Stimulated activated CD8-positive, alpha-beta memory T cell treated with anti-CD3 and anti-CD28 coated beads, Interleukin-7, amount 100 ng/mL, for 1 hour (primary cell): ENCODE measurements at places on chromosomes 4 and X.

DNA sequence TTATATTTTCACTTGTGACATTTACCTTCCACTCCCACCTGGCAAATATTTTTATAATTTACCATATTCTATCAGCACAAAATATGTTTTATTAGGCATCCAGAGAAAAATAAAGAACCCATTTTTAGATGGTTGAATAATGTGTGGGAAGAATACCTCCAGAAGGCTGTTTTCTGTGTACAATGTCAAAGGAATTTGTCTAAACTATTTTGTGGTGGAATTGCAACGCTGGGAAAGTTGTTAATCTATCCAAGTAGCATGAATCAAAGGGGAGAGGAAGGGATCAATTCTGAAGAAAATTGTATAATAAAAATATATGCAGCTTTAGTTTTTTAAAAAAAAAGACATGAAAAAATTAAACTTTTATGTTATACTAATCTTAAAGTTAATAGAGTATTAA, 706.5 kb downstream of the FSTL5 start:
- DNase-seq, result no peak

- DNase-seq, result no peak
These were observed 201.9 kb upstream of the BCOR start for GRCh38 chrX:40299641-40300046.

DNA sequence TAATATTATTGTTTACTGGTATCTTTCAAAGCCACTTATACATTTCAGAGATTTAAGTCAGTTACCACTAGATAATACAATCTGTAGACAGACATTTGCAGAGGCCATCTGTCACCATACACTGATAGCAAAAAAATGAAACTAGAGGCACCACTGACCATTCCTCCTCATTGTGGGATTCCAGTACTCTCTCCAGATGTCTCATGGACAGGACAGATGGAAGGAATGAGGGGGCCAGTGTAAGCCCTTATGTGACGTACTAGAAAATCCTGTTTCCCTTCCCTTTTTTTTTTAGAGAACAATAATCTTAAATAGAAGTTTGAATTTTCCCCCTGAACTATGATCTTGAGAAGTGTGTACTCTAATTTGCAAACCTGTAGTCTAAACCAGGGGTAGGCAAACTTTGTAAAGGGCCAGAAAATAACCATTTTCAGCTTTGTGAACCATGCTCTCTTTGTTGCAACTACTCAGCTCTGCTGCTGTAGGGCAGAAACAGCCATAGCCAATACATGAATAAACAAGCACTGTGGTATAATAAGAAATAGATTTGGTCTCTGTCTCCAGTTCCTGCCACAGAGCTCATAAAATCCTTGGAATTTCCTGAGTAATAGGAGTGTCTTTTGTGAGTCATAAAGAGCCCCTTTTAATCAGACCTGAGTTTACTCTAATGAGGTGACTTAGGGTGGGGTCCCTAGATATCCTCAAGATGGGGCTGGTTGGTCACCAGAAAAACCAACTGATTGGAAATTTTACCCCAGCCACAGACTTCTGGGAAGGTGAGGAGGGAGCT, 90.4 kb downstream of the MOSPD2 start:
- no peak for DNase-seq

DNA sequence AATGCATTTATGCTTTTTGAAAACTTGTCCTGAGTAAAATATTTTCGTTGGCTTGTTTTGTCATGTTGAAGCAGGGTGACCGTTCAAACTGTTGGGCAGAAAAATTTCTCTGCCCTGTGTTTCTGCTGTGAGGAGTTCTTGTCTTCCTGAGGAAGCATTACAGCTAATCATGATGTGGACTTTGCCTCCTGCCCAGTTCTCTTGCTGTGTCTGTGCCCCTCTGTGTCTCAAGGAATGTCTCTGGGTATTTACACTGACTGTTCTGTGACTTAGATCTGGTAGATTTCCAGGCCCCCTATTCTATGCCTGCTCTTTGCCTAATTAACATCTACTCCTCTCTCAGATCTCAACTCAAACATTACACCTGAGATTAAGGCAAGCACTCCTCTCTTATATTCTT, 30.4 kb upstream of the RPL34 start:
- DNase-seq, result no peak

DNA sequence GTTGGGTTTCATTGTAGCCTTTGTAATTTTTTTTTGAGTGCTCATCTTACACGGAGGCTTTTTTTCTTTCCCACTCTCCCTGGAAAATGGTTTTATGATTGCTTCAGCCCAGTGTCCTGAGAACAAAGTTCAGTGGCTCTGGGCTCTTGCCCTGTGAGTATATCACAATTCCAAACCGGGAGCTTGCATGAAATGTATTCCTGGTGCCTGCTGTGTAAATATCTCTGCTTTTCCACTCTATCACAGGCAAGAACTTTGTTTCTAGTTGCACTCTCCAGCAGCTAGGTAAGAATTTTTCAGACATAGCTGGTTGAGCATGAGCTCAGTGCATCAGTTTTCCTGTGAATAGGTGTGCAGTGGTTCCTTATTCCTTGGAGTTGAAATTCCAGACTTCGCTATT, 60.8 kb downstream of the SUPT20HL2 start:
- no peak for DNase-seq

DNA sequence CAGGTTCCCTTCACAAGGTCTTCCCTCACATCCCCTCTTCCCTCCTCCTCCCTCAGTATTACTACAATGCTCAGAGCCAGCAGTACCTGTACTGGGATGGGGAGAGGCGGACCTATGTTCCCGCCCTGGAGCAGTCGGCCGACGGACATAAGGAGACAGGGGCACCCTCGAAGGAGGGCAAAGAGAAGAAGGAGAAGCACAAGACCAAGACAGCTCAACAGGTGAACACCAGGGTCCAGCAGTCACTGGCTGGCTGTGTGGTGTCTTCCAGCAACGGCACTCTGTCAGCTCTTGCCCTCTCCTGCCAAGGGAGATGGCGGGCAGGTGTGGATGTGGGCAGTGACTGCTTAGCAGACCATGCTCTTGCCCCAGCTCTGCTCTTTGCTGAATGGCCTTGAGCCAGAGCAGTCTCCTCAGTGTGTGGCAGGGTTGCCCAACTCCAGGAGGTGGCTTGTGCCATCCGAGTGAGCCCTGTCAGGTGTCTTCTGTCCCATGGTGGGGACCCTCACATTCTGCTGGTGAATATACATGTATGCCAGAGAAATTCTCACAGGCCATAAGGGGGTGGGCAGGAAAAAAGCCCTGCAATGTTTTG, 11.4 kb upstream of the UBA1 start:
- DNase-seq, result no peak

- no peak for DNase-seq
These were observed 48.2 kb downstream of the EVC2 start for GRCh38 chr4:5660185-5660584.

DNA sequence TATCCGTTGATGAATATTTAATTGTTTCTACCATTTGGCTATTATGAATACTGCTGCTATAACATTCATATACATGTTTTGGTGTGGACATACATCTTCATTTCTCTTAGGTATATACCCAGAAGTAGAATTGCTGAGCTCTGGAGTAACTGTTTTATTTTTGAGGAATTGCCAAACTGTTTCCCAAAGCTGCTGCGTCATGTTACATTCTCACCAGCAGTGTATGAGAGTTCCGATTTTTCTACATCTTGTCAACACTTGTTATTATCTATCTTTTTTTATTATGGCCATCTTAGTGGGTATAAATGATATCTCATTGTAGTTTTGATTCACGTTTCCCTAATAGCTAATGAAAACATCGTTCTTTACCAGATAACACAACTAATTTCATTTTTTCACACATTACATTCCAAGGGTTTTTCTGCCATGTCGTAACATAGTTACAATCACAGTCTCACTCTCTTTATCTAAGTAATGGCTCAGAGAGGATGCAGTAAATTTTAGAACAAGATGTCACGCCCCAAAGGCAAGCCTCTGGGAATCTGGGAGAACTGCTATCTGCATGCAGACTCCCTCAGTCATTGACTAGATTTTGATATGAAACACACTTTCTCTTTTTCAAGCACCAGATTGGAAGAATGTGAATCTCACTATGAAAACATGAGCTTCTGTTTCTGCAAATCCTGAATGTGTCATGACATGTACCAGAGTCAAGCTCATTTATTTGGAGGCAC, 10.3 kb downstream of the ARHGAP6 start:
- DNase-seq, result no peak

DNA sequence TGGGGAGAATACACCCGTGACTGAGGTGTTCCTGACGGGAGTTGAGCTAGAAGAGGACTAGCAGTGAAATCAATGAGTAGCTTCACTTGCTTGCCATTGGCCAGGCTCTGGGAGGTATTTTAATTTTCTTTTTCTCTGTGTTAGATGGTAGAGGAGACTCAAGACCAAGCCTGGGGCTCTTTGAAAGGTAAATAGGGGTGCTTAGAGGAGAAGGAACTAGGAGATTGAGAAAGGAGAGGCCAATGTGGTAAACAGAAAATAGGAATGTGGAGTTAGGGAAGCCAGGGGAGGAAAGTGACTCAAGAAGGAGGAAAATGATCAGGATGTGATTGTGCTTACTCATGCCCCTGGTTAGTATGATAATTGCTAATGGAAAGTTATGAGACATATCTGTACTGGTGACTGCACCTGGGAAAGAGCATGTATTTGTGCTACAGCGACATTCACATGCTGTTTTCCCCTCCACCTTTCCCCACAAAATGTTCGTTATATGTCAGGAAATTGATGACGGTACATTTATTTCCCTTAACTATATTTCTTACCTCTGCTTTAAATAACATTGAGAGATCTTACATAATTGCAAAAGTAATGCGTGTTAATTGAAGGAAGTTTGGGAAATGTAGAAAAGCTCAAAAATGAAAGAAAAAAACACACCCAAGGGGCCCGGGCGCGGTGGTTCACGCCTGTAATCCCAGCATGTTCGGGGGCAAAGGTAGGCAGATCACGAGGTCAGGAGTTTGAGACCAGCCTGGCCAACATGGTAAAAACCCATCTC, 16.9 kb upstream of the LRBA start:
- no peak for DNase-seq

- DNase-seq, result no peak
These were observed 339.0 kb upstream of the BOD1L1 start for GRCh38 chr4:13966231-13967195.

DNA sequence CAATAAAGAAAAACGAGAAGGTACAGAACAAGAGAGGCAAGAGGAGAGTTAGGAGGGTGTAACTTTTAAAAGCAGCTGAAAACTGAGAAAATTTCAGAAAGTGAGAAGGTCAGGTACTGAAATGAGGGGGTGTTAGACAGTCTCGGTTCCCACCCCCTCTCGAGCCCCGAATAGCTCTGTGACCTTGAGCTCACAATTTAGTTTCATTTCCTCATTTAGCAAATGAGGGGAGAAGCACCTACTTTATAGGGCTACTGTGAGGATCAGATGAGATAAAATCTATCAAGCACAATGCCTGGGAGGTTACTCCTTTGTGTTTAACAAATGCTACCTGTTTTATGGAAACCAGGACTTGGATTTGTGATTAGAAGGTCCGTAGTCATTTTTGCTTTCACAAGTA, 4.9 kb downstream of the UGT8 start:
- no peak for DNase-seq

- no peak for DNase-seq
These were observed 19.1 kb downstream of the GALNT7 start for GRCh38 chr4:173187732-173188131.

GRCh38 chrX:38166478-38167083, 54.1 kb downstream of the SRPX start:
- DNase-seq, result no peak

DNA sequence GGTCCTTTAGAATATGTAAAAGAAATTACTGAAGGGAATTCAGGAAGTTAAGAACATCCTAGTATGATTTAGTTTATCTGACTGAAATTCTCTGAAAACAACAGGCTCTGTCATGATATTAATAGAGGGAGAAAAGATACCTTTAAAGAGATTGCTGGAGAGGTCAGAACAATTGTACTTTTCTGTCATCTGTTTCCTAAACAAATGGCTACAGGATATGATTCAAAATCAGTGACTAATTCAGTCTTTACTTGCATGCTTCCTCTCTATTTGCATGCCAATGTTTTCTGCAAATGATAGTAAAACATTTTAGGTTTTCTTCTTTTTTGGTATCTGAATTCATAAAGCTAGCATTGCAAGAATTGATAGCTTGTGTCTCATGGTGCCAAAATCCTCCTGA, 616.7 kb upstream of the PCDH7 start:
- DNase-seq, result no peak

DNA sequence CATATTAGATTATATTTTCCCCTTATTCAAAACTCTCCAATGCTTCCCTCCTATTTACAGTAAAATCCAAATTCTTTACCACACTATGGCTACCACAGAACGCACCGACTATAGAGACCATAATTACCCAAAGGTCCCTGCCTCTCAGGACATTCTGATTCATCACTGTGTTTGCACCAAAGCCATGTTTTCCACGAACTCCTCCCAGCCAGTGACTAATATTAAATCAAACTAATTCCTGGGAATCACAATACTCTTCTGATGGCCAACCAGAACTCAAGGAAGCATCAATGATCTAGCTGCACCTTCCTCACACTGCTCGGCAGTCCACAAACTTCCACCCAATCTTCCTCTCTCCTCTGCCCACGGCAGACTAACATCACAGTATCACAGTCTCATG, 24.2 kb upstream of the EDNRA start:
- DNase-seq, result no peak

DNA sequence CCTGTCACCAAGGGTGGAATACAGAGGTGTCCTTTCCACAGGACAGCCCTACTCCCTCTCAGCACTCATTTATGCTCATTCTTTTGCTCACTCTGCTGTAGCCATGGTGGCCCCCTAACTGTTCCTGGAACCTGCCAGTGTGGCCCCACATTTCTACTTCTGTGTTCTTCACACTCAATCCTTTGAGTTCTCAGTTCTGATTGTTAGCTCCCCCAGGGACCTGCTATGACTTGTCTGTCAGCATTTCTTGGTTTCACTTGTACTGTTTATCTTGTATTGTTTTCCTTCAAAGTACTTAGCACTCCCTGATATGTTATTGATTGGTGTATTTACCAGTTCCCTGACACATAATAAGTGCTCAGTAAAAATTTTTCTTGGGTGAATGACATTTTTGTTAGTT, 14.9 kb downstream of the VBP1 start:
- DNase-seq, result no peak

DNA sequence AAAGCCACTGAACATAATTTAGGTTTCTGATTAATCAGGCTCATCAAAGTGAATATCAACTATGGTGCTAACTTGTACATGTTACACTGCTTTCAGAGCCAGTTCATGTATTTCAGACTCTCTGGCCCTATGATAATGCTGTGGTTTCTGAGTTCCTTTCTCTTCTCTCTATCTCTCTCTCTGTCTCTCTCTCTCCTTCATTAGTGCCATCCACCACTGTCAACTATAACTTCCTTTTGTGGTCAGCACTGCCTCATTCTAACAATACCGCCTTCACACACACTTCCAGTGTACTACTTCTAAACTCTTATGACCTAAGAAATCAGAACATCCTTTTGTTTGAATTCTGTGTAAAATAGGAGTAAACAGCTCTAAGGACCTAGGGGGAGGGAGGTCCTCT, 907.1 kb downstream of the RPA4 start:
- no peak for DNase-seq
